ENCODE measurements at places on chromosomes 2 and 18. TPM values are rescaled to one million over a fixed set of nuclear protein-coding genes. Genes with fewer than 3 reads are reported as not detected.

GRCh38 chr2:72155737-72156136 is 8.1 kb upstream of the CYP26B1 start:
- no peak for DNase-seq
- no peak overlapping the region for H3K4me3 ChIP-seq
- H3K4me1 ChIP-seq: no peaks in the 10 kb centered on the region
- no peak overlapping the region for H3K27ac ChIP-seq
- H3K36me3 ChIP-seq: no peaks in the 10 kb centered on the region
- H3K27me3 ChIP-seq: peaks cover 14% of the 10 kb centered on the region

- H3K36me3 ChIP-seq: peaks cover 8% of the 10 kb centered on the region
- peak overlapping the region; percentile 85 for H3K27ac ChIP-seq
- no peaks in the 10 kb centered on the region for H3K27me3 ChIP-seq
- H3K4me1 ChIP-seq: peaks cover 47% of the 10 kb centered on the region
Observed at GRCh38 chr2:136242687-136243277, 124.8 kb upstream of the CXCR4 start.

DNA sequence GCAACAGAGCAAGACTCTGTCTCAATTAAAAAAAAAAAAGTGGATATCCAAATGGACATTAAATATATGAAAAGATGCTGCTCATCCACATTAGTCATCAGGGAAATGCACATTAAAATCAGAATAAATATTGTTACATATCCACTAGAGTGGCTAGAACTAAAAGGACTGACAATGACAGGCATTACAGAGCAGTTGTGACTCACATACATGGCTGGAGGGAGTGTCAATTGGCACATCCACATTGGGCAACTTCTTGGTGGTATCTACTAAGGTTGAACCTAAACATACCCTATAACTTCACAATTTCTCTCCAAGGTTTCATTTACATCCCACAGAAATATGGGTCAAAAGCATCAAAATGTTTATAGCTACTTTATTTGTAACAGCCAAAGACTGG is 14.0 kb upstream of the DNER start:
- no peak overlapping the region for H3K4me3 ChIP-seq
- H3K36me3 ChIP-seq: no peaks in the 10 kb centered on the region
- no peaks in the 10 kb centered on the region for H3K4me1 ChIP-seq
- no peak overlapping the region for H3K27ac ChIP-seq
- H3K27me3 ChIP-seq: peaks cover 2% of the 10 kb centered on the region

GRCh38 chr2:168181825-168182224 is 65.6 kb downstream of the STK39 start:
- no peaks in the 10 kb centered on the region for H3K27me3 ChIP-seq
- H3K4me3 ChIP-seq: no peak overlapping the region
- H3K36me3 ChIP-seq: peaks cover 38% of the 10 kb centered on the region
- no peak overlapping the region for H3K27ac ChIP-seq

DNA sequence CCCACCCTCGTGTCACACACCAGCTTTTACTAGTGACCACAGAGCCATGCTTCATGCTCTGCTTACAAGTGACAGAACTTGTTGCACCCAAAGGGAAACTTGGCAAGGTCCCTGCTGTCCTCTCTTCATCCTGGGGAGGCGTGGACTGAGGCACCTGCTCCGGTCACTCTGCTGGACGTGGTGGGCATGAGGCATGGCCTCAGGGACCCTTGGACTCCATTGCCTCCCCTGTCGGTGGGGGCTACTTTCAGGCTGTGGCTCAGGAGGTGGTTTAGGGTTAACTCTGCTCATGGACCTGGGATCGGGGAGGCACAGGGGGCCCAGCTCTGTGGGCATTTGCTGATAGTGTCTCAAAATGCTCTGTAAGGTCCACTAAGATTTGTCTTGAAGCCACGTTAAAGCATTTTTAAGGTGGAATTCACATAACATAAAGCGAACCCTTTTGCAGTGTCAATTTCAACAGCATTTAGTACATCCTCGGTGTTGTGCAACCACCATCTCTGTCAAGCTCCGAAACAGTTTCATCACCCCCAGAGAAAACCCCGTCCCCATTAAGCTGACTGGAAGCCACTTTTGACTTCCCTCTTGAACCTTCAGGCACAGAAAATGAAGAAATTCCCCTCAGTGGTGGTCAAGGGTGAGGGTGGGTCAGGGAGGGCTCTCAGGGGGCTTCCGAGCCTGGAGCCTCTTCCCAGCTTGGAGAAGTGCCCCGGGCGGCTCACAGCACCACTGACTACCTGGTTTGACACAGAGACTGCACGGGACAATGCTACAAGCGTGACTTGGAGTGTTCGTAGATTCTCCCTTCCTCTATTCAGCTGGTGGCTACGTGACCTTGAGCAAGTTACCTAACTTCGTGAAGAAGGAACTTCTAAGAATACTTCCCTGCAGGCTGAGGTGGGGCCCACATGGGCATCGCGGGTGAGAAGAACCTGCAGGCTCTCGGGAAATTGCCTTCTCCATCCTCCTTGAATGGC is 100.0 kb upstream of the HDAC4 start:
- no peaks in the 10 kb centered on the region for H3K36me3 ChIP-seq
- no peak for DNase-seq
- no peak overlapping the region for H3K27ac ChIP-seq
- no peaks in the 10 kb centered on the region for H3K27me3 ChIP-seq

- H3K36me3 ChIP-seq: no peaks in the 10 kb centered on the region
- no peaks in the 10 kb centered on the region for H3K27me3 ChIP-seq
- peaks cover 9% of the 10 kb centered on the region for H3K4me1 ChIP-seq
- H3K4me3 ChIP-seq: no peak overlapping the region
- DNase-seq: no peak
- H3K27ac ChIP-seq: no peak overlapping the region
Observed at GRCh38 chr2:2901384-2902345, 476.0 kb downstream of the EIPR1 start.

- H3K36me3 ChIP-seq: no peaks in the 10 kb centered on the region
- H3K27ac ChIP-seq: no peak overlapping the region
- no peak overlapping the region for H3K4me3 ChIP-seq
- H3K4me1 ChIP-seq: no peaks in the 10 kb centered on the region
Observed at GRCh38 chr18:57811477-57812125, 8.5 kb upstream of the ATP8B1 start.

- no peaks in the 10 kb centered on the region for H3K4me1 ChIP-seq
- no peak for DNase-seq
- peaks cover 4% of the 10 kb centered on the region for H3K27me3 ChIP-seq
- H3K4me3 ChIP-seq: no peak overlapping the region
- H3K36me3 ChIP-seq: no peaks in the 10 kb centered on the region
Observed at GRCh38 chr18:11674119-11674518, 14.9 kb upstream of the GNAL start.

DNA sequence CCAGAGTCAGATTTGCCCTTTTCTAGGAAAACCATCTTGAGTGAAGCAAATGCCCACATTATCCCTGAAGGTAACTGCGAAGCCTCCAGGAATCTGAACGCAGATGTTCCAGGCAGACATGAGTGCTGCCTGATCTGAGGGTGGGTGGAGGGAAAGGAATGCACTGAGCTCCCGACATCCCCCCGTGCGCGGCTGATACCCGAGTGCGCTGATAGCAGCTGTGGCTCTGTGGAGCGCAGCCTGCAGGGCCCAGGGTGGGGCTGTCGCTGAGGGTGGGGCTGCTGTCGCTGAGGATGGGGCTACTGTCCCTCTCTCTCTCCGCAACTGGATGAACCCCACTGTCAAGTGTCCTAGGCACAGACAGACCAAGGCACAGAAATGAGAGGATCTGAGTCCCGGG is 82.4 kb downstream of the GFPT1 start:
- peaks cover 7% of the 10 kb centered on the region for H3K4me1 ChIP-seq
- no peak overlapping the region for H3K4me3 ChIP-seq
- H3K27ac ChIP-seq: no peak overlapping the region
- H3K36me3 ChIP-seq: no peaks in the 10 kb centered on the region

The ARHGAP28 gene
- not detected for total RNA-seq

The FAM237A gene
- total RNA-seq: not detected

The SOX11 gene
- not detected for total RNA-seq

The APOB gene
- not detected for total RNA-seq

The MC2R gene
- not detected for total RNA-seq

The POLR1A gene
- 61.8 TPM for total RNA-seq

The FAM124B gene
- 2.0 TPM for total RNA-seq

The SLC5A7 gene
- not detected for total RNA-seq

The STON1 gene
- total RNA-seq: 2.1 TPM

The SERPINB2 gene
- total RNA-seq: not detected

The SLC35F5 gene
- 39.6 TPM for total RNA-seq

The ONECUT2 gene
- total RNA-seq: not detected

The CFLAR gene
- 268 TPM for total RNA-seq

All from activated T-helper 2 cell treated with anti-CD3 and anti-CD28 coated beads, Interferon-gamma antibody, Interleukin-2, Interleukin-4, amounts not matched to agents 10 μg/mL and 5 μg/mL and 100 μg/mL, durations not matched to agents 14 hours and 24 hours and 36 hours (primary cell).